ENCODE measurements at places on chromosomes 6 and 20.

DNA sequence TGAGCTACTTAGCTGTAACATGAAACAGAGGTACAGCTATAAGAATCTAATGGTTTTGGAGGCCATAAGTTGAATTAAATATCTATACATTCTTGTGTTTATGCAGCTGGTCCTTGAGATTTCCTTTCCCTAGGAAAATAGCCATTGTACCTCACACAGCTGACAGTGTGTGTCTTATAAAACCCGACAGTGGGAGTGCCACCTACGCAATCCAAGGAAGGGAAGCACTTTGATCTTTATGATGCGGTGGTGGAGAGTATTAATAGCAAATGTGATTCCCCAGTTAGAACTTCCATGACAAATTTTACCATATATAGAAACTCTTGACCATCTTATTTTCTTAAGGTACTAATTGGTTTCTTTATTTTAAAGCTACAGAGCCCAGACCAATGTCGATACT lies 149.5 kb downstream of the TMEM200A start:
- DNase-seq = no peak

GRCh38 chr6:106363401-106364138 lies 3.1 kb downstream of the CRYBG1 start:
- DNase-seq = no peak

- no peak for DNase-seq
These were observed 69.1 kb upstream of the SAMHD1 start for GRCh38 chr20:37020636-37021035.

- no peak for DNase-seq
These were observed 117.5 kb downstream of the GPX5 start for GRCh38 chr6:28643017-28643740.

DNA sequence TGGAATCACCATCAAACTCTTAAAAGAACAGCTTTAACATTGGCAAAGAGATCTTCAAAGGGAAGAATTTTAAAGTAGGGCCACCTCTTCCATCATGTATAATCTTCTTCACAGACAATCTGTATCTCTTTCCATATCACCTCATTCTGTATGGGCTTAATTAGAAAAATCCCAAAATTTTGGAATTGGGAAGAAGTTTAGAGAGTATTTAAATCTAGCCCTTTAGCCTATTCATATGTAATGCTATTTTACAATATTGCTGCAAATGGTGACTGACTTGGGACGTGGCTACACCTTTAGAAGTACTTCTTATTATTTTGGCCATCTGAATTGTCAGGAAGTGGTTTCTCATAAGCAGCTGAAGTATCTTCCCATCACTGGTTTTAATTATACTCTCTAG lies 474.3 kb downstream of the RFPL4B start:
- no peak for DNase-seq

DNA sequence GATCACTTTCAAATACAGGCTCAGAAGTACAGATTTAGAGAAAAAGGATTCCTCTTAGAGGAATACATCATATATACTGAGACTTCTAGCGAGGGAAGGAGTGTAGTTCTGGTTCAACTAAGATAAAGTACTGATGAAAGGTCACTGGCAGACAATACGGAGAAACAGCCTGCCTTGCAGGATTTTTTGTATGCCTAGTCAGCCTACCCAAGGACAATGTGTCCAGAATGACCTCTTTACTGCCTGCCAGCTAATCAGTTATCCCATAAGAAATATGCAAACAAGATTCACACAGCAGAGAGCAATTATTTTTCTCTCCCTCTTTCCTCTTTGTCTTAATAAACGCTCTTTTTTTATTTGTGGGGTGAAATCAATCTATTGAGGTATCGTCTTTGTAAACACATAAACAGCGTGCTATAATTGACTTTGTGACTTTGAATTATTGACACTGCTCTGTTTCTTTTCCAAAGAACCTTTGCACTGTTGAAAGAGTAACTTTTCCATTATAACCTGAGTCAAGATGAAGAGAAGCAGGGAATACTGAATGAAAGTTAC lies 1.4 kb upstream of the TSPYL4 start:
- no peak for DNase-seq

DNA sequence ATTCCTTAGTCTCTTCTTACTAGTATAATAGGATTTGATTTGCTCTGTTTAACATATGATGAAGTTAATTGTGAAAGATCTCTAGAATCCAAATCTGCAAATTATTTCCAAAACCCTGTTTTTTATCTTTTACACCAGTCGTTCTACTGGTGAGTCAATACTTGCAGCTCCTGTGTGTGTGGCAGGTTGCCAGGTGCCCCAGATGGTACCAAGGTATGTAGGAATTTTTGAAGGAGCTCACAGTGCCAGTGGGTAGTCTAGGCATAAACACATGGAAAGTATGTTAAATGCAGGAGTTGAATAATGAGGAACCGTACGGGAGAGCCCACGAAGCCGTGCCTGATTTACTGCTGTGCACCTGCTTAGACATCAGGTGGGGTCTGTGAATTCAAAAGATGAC lies 192.2 kb downstream of the FARS2 start:
- no peak for DNase-seq

Data from NCI-H2081 treated with DMSO at 0.1 percent for 48 hours (cell line).